ENCODE measurements at places on chromosomes 7 and 10. TPM values are rescaled to one million over a fixed set of nuclear protein-coding genes. Genes with fewer than 3 reads are reported as not detected.

DNA sequence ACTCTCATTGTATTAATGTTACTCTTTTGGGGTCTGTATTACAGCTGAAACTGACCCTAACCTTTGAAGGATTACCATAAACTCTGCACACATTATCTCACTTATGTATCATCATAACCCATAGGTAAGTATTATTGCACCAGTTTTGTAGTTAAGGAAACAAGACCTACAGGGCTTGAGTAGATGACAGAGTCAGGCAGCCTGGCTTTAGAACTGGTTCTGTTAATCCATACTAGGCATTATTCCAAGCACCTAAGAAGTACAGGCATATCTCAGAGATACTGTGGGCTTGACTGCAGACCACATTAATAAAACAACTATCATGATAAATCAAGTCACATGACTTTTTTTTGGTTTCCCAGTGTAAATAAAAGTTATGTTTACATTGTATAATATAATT is 17.1 kb upstream of the AKR1B1 start:
- DNase-seq, result no peak

DNA sequence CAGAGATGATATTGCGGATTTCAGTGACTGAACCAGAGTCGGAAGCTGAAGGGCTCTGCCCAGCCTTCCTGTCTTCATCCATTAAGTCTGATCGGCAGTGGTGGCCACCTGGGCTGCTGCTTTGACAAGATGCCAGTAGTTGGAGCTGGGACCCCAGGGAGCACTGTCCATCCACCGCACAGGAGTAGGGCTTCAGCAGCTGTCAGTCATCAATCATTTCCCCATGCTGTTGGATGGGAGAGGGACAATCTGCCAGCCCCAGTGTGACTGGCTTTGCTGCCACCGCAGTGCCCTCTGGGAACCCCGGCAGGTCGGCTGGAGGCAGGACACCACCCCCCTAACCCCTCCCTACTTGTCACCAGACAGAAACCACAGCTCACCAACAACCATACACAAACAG is 23.0 kb upstream of the GPR146 start:
- DNase-seq, result no peak

PRKCQ gene
- 70.6 TPM for total RNA-seq

EMX2 gene
- total RNA-seq, result not detected

GRCh38 chr7:69403169-69403568 is 195.1 kb upstream of the AUTS2 start:
- no peak for DNase-seq

DNA sequence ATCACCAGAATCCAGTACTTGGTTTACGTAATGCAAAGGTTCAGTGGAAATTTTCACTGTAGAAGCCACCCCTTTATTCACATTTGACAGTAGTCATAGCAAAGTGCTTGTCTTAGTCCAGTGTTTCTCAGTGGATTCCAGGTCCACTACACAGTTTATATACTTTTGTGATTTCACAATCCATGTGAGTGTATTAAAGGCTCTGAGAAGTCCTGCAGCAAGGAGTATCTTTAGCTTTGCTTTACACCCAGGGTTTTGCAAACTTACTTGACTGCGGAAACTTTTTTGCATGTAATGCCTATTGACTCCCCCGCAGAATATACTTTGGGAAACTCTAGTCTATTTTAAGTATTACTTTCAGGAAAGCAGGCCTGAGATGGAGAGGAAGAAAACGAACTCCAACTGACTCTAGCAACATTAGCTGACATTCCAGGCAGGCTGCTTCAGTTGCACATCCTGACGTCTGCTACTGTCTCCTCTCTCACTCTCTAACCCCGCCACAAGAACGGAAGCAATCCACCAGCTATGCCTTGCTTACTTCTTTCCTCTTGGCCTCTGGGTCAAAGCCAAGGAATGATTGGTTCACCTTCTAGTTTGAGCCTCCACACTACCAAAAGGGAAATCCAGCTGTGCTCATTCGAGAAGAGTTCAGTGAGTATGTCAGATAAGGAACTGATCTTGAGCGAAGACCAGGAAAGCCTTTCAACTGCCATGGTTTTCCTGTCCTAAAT is 6.2 kb downstream of the PLXNA4 start:
- no peak for DNase-seq

- no peak for DNase-seq
Observed at GRCh38 chr7:46009211-46009610, 88.1 kb upstream of the IGFBP3 start.

DNA sequence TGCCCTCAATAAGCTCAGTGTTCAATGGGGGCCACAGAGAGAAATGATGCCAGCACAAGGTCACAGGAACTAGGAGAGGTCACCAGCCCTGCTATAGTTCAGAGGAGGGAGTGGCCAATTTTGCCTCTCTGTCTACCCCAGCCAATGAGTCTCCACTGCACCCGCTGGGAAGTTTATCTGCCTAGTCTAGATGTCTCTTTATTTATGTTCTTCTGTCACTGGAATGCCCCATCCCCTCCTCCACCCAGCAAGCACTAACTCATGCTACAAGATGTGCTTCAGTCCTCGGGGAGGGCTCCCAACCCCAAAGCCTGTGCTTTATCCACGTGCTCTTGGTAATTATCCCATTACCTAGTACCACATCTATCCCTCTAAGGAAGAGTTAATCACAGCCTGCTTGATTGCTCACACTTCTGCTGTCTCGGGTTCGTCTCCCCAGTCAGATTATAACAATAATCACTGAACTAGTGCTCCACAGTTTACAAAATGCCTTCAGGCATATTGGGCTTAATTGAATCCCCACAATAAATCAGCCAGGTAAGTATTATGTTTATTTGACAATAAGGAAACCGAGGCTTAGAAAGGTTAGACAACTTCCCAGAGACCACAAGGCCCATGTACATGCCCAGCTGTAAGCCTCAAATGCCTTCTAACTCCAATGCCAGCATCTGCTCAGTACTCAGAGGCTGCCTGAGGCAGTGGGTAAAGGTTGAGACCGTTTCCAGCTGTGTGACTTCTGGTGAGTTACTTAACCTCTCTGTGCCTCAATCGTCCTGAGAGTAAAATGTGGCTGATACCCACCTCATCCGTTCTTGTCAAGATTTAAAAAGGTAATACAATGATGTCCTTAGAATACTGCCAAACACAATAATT is 3.9 kb downstream of the HIP1 start:
- no peak for DNase-seq

DNA sequence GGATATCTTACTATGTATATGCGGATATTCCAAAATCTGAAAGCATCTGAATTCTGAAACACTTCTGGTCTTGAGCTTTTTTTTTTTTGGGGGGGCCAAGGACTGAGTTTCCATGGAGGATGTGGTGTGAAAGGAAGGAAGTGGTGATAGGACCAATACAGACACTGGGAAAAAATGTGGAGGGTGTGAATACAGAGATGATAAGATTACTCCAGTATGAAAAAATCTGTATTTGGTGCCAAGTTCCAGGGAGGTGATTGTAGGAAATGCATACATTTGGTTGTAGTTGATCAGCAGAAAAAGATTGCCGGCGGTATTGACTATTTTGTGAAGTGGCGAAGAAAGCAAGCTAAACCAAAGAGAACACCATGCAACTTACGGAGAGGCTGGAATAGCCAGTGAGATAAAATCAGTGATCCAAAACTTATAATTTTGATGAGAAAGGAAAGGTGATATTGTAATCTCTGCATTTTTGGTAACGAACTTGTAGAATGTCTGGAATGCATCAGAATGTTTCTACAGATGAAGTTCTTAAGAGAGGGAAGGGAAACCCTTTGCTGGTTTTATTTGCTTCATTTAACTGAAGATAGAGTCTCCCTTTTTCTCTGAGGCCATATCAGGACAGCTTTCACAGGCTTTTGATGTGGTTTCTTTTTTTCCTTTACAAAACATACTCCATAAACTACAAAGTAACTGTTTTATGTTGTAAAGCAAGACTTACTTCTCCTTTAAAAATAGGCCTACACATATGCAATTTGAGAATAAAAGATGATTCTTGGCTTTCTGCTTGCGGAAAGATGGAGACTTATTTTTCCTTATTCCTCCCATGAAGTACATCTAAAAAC is 6.0 kb downstream of the WDR37 start:
- no peak for DNase-seq

- DNase-seq, result no peak
Observed at GRCh38 chr7:102811942-102812678, 63.3 kb downstream of the FAM185A start.

GRCh38 chr10:61283066-61283465 is 170.1 kb downstream of the TMEM26 start:
- no peak for DNase-seq

GRCh38 chr7:137948083-137948844 is 53.6 kb downstream of the CREB3L2 start:
- DNase-seq, result no peak

- DNase-seq, result no peak
Observed at GRCh38 chr7:51080622-51081269, 235.9 kb downstream of the COBL start.
